ENCODE measurements at places on chromosomes 6 and 20. TPM values are rescaled to one million over a fixed set of nuclear protein-coding genes. Genes with fewer than 3 reads are reported as not detected.
A peak's percentile ranks its signal among the peaks of the same experiment; 100 is the strongest.

Gene ACAT2
- 58.0 TPM for total RNA-seq

Gene SASH1
- total RNA-seq: 5.3 TPM

Gene OR14J1
- total RNA-seq: not detected

- no peaks in the 10 kb centered on the region for H3K36me3 ChIP-seq
- no peak overlapping the region for H3K4me3 ChIP-seq
- DNase-seq: no peak
- H3K4me1 ChIP-seq: no peaks in the 10 kb centered on the region
- no peak overlapping the region for H3K27ac ChIP-seq
Observed at GRCh38 chr20:36614781-36615557, 9.4 kb downstream of the RAB5IF start.

DNA sequence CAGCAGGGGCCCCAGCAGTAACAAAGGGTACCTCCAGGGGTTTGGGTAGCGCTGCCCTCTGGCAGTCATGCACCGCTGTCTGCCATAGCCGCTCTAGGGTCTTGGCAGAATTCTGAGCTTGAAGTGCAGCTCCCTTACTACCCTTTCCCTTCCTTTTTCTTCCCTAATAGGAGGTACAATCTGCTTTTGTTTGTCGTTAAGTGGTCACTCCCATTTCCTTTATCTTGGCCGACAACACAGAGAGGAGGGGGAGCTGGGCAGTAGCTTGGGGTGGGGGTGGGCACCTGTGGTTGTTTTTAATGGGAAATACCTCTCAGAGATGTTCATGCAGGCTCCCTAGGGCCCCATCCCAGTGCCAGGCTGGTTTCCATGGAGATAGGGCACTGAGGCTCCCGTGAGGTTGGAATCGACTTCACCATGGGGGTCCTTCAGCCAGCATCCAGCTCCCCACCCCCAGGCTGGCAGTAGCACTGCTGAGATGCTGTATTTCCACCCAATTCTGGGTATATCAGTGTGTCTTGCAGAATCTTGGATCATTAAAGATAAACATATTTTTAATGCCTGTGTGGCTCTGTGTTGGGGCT is 18.6 kb downstream of the CCDC167 start:
- no peak for DNase-seq
- H3K27me3 ChIP-seq: no peaks in the 10 kb centered on the region
- no peaks in the 10 kb centered on the region for H3K36me3 ChIP-seq
- no peak overlapping the region for H3K4me3 ChIP-seq

GRCh38 chr6:137775227-137775626 is 91.8 kb upstream of the TNFAIP3 start:
- no peaks in the 10 kb centered on the region for H3K36me3 ChIP-seq
- no peak overlapping the region for H3K27ac ChIP-seq
- no peak for DNase-seq
- no peaks in the 10 kb centered on the region for H3K27me3 ChIP-seq
- peaks cover 23% of the 10 kb centered on the region for H3K4me1 ChIP-seq

DNA sequence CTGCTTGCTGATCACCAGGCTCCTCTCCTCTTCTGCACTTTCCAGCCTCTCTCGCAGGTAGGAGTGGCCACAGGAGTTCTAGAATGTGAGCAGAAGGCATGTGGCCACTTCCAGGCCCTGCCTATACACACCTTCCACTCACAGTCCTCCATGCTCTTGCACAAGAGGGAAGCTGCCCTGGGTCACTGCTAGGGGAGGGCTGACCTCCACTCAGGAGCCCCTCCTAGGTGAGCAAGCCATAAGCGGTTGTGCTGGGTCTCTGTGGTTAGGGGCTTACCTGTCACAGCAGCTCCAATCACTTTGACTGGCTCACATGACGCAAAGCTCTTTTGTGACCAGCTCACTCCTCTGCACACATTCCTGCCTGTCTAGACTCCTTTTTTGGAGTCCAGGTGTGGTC is 68.2 kb downstream of the TMEM242 start:
- H3K36me3 ChIP-seq: no peaks in the 10 kb centered on the region
- H3K27me3 ChIP-seq: peaks cover 2% of the 10 kb centered on the region
- no peak overlapping the region for H3K4me3 ChIP-seq
- no peak for DNase-seq
- H3K4me1 ChIP-seq: peaks cover 5% of the 10 kb centered on the region

DNA sequence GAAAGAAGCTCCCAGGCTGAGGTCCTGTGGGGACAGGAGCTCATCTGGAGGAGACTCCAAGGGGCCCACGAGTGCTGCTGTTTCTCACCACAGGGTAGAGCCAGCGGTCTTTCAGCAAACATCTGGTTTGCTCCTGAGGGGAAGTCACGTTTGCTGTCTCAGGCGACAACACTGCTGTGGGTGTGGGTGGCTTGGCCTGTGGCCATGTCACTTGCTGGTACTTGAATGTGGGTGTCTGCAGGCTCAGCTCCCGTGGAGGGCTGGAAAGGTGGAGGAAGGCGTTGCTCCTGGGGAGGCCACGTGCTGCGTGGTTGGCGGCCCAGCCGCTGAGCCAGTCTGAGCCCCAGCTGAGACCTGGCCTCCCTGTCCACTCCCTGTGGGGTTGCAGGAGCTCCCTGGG is 52.8 kb upstream of the MPC1 start:
- no peak overlapping the region for H3K27ac ChIP-seq
- DNase-seq: no peak
- no peak overlapping the region for H3K4me3 ChIP-seq
- no peaks in the 10 kb centered on the region for H3K36me3 ChIP-seq
- no peaks in the 10 kb centered on the region for H3K27me3 ChIP-seq
- no peaks in the 10 kb centered on the region for H3K4me1 ChIP-seq

DNA sequence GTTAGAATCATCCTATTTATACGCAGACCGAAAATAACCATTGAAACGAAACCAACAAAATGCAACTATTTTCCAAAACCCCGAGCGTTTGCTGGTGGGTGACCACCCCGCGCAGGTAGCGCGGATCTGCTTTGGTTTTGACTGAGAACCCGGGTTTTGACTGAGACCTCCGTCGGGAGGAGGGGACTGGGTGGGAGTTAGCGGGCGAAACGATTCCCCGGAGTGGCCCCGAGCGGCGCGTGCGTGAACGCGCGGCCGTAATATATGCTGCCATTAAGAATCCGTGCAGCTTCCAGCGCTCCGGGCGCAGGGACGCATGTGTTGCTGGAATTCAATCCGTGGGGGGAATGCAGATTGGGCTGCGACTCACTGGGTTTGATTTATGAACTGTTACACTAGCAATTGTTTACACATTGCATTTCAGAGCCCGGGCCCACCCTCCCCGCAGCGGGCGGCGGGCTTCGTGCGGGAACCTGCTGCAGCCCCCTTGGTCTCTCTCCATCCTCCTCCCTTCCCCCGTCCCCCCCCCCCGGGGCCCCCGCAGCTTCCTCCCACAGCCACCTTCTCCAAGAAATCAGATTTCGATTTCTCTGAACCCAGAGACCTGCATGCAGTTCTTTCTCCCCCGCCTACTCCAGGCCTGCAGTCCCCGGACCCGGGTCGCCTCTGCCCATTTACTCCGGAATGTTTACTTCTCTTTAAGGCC is 9.9 kb downstream of the NRN1 start:
- H3K4me3 ChIP-seq: peak overlapping the region; percentile 52
- peaks cover 11% of the 10 kb centered on the region for H3K4me1 ChIP-seq
- peaks cover 100% of the 10 kb centered on the region for H3K27me3 ChIP-seq
- DNase-seq: peak; percentile 44
- H3K27ac ChIP-seq: no peak overlapping the region

DNA sequence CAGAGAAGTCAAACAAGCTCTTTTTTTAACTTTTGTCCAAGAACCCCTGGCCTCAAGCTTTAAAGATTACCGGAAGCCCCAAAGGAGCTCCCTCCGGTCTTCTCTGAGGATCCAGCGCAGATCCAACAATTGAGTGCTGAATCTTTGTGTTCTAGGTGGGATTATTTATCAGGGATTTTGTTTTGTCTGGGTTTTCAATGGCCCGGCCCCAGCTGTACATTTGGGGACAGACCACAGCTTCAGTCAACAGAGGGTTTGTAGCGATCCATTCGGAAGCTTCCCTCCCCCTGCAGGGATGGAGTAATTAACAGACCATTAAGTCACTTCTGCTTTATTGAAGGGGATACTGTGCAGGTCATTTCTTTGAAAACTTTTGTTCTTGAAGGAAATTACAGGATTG is 7.8 kb downstream of the OLIG3 start:
- H3K27me3 ChIP-seq: peaks cover 91% of the 10 kb centered on the region
- DNase-seq: no peak
- peaks cover 13% of the 10 kb centered on the region for H3K4me1 ChIP-seq
- no peak overlapping the region for H3K27ac ChIP-seq
- H3K36me3 ChIP-seq: no peaks in the 10 kb centered on the region

DNA sequence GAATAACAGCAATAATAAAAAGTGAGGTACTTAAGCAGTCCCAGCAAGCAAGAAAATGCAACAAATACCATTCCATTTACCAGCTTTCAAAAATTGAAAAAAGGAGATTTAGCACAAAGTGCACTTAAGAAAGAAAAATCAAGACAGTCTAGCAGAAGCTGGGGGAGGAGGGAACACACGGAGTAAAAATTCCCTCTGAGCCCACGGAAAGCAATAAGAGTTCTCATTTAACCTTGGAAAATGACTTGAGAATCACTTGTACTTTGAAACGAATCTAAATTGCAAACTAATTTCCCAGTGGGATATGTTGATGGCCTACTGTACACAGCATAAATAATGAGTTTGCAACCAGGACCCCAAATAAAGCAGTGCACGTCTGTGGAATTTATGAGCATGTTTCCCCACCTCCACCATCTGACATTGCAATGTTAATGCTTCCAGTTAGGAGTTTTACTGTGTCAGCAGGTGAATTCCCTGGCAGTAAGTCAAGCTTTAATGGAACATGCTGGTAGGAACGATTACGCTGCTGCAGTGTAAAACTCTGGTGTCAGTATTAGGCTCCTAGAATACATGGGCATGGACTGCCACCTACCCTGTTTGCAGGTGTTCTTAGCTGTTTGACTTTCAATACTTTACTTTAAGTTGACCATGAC is 386.8 kb downstream of the HDGFL1 start:
- H3K4me3 ChIP-seq: no peak overlapping the region
- peak; percentile 24 for DNase-seq
- H3K27me3 ChIP-seq: no peaks in the 10 kb centered on the region

All from hepatocyte (in vitro differentiated cells).